ENCODE measurements at places on chromosomes 1 and 21.
A peak's percentile ranks its signal among the peaks of the same experiment; 100 is the strongest.

- DNase-seq: no peak
Observed at GRCh38 chr1:230313453-230314141, 112.5 kb downstream of the PGBD5 start.

DNA sequence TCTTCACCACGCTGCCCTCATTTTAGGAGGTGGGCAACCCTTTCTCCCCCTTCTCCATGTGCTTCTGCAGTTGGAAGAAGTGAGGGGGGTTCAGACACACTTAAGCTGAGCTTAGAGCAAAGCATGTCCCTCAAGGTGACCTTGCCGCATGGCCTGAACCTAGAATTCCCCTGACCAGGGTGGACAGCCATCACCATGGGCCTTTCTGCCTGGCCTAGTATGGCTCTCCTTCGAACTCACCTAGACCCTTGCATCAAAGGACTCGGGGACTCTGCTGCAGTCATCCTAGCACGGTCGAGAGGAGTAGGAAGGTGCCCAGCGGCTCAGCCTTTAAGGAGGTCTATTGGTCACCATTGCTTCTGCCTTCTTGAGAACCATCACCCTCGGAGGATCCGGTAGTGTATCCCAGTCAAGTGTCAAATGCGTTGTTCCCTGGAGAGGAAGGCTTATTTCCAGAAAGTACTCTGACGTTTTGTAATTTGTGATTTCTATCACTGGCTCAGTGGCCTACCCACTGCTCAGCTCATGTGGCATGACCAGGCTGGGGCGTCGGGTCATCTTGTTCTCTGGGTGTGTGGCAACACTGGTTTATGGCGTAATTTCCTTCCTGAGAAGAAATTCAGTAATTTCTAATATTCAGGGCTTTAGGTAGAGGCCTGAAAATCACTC is at the start of gene KCNE1:
KCNE1 (minus strand) TSS at position 424 of the 669 bp plus-strand sequence. CDS start 62,576 bp downstream, outside the sequence.
- no peak for DNase-seq

GRCh38 chr21:46119637-46120271 is 21.8 kb downstream of the COL6A2 start:
- DNase-seq: peak; percentile 40

DNA sequence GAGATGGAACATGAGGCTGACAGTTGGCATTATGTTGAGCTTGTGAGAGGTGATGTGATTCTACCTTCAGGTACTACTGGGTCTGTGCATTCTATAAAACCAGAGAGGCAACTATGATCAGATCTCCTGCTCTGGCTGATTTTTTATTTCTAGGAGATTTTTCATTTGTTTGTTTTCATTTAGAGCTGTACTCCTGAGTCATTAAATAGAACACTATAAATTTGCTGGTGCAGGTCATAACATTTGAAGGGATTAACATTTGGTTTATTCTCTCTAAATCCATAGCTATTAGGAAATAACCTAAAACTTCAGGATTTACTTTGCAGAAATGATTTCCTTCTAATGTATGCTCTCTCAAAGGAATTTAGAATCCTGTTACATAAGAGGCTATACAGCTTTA is 42.9 kb downstream of the MAGI3 start:
- no peak for DNase-seq

DNA sequence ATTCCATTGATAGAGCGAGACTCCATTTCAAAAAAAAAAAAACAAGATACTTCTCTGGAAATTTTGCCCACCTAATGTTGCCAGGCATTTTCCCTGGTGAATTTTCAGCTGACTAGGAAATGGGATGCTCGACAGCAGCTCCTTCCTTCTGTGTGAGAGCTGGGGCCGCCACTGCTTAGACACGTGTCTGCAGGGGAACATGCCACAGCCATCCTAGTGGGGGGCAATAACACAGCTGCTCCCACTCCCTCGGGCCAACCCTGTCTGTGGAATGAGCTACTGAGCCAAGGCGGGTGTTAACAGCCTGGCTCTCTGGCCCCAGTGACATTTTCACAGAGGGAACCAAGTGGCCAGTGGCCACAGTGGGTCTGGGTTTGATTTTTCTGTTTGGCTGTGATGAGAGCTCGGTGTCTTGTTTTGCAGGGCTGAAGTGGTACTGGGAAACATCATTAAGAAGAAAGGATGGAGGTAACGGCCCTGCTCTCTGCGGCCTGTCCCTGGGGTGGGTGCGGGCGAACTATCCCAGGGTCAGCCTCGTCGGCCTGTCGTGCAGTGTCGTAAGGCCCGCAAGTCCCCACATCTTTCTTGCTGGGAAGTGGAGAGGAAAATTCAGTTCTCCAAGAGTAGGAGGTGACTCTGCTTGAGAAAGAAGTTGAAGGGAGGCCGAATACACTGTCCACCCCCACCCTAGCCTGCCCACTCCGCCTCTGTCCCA is 39.2 kb downstream of the KCNAB2 start:
- DNase-seq: no peak
